ENCODE measurements at places on chromosomes 1 and 21.

GRCh38 chr1:165712764-165713163 lies 14.4 kb upstream of the ALDH9A1 start:
- DNase-seq = no peak

GRCh38 chr1:223001653-223002634 lies 141.1 kb downstream of the TLR5 start:
- DNase-seq = no peak

DNA sequence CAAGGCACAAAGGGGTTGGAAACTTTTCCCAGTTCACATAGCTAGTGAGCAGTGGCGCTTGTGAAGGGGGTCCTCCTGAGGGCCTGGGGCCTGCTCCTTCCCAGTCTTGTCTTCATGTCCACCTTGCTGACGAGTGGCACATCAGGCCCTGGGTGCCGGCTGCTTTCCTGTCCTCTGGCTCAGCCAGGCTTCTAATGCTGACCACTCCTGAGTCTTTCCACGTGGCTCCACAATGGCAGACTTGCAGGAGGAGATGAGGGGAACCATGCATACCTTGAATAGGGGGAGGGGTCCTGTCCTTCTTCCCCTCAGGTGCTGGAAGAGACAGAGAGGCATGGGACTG lies 38.7 kb downstream of the MAPKAPK2 start:
- DNase-seq = no peak

DNA sequence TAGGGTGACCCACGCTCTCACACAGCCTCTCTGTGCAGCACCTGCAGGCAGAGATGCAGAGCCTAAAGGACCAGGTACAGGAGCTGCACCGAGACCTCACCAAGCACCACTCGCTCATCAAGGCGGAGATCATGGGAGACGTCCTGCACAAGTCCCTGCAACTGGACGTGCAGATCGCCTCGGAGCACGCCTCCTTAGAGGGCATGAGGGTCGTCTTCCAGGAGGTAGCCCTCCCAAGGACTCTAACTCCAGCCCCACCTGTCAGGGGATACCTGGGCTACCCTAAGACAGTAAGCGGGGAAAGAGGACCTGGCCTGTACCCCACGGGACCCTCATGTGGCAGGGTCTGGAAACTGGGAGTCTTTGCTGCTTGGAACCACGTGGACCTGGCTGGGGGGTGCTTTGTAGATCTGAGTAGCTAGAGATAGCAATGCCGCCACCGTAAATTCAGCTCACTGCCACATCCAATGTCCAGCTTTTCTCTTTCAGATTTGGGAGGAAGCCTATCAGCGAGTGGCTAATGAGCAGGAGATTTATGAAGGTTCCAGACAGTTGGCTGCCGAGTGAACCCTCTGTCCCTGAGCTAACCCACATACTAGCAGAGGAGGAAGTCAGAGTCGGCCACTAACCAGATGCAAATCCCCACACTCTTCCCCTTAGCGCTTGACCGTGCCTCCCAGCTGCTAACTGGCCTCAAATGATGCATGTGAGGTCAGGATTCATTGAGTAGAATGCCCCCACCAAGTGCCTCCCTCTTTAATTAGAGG lies 6.5 kb downstream of the RNF207 start:
- no peak for DNase-seq

- no peak for DNase-seq
Observed at GRCh38 chr1:86318436-86318835, 77.7 kb downstream of the ODF2L start.

DNA sequence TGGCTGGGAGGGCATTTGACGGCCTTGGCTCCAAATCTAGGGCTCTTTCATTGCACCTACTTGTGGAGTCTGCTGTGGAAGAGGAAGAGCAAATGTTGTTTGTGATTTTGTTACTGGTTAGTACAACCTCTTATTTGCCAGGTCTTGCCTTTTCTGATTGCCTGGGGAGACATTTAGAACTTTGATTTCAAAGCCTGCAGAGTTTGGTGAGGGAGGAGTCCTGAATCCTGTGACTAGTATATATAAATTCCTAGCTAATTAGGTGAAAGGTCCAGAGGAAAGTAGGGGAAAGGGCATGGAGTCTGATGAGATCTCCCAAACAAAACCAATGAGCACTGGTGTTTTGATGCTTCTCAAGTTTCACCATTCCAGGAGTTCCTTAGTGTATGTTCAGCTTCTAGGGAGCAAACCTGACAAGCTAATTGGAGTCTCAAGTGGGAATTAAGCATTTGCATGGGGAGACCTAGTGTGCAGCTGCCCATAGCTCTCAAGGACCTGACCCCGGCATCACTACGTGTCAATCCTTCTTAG lies 5.1 kb upstream of the HMGCS2 start:
- no peak for DNase-seq

- no peak for DNase-seq
Observed at GRCh38 chr1:103561643-103562395, 9.6 kb upstream of the AMY2B start.

DNA sequence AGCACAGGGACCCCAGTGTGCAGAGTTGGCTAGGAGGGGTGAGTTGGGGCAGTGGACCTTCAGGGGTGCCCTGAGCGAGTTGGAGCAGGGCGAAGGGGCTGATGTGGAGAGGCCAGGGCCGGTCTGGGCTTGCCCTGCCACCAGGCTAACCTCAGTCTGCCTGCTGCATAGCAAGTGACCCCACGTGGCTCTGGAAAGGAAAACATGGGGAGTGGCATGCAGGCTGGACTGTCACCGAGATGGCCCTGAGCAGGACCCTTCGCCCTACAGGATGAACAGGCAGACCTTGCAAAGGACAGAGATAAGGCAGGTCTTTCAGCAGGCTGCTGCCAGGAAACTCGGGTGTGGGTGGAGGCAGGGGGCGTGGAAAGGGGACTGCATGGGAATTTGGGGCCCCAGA lies 51.5 kb downstream of the FOXO6 start:
- DNase-seq = no peak
